Activated T-cell treated with anti-CD3 and anti-CD28 coated beads for 4 hours (primary cell): ENCODE measurements at places on chromosomes 1 and 21.
A peak's percentile ranks its signal among the peaks of the same experiment; 100 is the strongest.

DNA sequence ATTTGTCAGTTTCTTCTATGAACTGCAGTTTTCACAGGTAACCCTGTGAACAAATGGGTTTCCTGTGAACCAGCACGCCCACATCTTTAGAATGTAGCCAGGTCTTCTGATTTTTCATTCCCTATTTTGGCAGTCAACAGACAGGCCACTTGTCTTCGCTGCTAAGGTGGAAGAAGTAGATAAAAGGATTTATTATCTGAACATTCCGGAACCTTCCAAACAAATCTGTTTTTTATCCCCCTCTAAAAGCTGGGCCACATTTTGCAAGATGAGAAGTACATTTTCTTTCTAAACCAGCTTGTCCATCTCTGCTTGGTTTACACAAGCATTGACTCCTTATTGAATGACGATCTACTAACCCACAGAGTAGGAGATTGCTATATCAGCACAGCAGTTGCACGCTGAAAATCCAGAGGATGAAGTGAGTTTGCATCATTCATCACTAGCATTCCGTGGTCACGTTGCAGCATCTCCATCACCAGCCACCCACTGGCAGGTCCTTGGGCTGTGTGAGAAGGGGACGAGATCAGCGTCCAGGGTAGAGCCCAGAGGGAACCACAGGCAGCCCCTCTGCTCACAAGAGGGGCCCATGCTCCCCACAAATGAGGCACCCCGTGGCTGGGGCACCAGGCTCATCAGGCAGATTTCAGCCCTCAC, 83.5 kb downstream of the TOMM20 start:
- DNase-seq = no peak

GRCh38 chr1:66599899-66600737, 66.2 kb downstream of the SGIP1 start:
- no peak for DNase-seq

GRCh38 chr1:65167586-65168242, 19.7 kb downstream of the AK4 start:
- no peak for DNase-seq

- no peak for DNase-seq
Observed at GRCh38 chr1:182035097-182035770, 26.3 kb downstream of the ZNF648 start.

GRCh38 chr1:226972931-226973330, 32.8 kb downstream of the COQ8A start:
- no peak for DNase-seq

GRCh38 chr1:45822644-45823043, 19.2 kb downstream of the MAST2 start:
- DNase-seq = no peak

DNA sequence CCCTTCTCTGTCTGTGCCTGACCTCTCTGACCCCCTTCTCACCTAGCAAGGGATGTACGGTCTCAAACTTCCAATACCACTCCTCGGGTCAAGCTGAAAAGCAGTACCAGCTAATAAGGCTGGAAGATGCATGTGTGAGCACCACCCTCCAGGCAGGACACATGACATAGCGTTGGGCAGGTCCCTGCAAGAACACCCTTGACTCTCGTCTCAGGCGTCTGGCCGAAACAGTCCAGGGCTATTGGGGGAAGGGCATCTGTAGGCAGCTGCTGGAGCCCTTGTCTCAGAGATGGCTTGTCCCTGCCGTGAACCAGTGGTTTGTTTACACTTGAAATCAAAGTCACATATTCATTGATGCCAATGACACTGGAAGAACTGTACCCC, 56.5 kb downstream of the CD46 start:
- DNase-seq = no peak

DNA sequence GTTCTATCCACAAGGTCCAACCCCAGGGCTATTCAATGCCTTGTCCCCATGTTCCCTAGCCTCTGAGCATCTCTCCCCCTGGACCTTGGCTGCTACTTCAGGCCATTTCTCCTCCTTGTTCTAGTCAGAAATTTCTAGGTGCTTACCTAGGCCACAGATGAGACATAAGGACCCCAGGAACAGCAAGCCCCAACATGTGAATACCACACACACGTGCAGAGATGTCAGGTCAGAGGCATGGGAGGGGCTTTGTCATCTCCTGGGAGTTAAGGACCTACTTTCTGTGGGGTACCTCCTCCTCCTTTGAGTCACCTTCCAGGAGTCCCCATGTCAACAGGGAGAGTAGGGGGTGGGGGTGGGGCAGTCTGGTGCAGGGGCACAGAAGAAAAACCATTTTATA, 7.1 kb upstream of the RGS16 start:
- DNase-seq = no peak

DNA sequence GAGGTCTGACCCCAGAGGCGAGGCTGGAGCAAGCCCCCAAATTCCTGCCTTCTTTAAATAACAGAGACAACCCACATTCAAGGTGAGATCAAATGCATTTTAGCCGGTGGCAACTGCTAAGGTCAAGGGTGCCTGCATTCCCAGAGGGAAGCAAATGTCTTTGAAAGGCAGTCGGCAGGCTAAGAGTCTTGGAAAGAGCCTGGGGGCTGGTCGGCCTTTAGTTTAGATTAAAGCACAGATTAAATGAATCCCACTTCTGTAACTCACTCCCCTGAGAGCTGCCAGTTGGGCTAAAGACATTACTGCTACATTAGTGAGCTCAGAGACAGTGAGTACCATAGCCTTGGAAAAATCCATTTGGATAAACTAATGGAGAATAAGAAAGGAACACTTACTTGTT, 59.2 kb downstream of the HTR6 start:
- no peak for DNase-seq

- DNase-seq = no peak
Observed at GRCh38 chr1:118918230-118918939, 69.8 kb downstream of the TBX15 start.

GRCh38 chr21:46051379-46051770, 46.5 kb upstream of the COL6A2 start:
- DNase-seq = no peak

- DNase-seq = no peak
Observed at GRCh38 chr1:86436041-86436440, 12.1 kb downstream of the CLCA2 start.

GRCh38 chr1:31643976-31644559, 608 bp downstream of the PEF1 start:
- DNase-seq = no peak

DNA sequence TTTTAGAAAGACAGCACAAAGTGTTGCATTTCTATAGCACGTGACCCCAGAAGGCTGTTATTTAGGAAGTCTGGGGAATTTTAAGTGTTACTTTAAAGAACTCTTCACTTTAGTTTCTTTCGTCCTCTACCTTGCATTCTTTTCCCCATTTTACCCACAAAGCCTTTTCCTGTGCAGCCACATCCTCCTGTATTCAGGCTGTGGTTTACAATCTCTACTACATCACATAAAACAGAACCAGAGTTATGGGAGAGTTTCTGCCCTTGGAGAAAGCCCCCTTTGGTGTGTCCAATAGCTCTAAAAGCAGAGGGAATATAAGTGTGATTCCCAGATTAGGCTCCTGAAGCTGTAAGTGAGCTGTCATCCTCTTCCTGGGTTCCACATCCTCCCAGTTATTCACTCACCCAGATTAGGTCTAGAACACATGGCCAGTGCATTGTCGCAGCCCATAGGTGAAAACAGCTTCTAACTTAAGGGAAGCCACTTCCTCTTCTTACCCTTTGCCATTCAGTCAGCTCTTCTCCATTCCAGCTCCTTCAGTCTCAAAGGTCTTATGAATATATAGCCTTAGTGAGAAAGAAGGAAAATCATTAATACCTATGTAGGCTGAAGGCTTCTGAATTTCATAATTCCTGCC, 171.1 kb downstream of the PIGK start:
- DNase-seq = no peak

- DNase-seq = no peak
Observed at GRCh38 chr1:225678545-225678944, 25.6 kb upstream of the ENAH start.

DNA sequence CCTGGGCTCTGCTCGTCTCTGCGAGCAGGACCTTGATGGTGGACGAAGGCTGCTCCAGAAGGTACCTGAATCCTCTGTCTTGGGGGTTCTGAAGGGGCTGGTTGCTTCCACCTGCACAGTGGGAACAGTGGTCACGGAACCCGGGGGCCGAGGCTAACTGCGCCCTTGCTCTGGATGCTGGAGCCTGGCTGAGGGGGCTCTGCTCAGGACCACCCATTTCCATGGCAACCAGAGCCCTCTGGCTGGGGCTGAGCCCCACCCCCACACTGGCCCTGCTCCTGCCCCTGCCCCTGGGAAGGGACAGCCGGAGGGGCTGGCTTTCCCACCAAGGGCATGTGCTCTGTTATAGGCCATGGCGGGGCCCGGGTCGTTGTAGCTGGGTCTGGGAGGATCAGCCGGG, 462.3 kb downstream of the PTPRU start:
- no peak for DNase-seq

- DNase-seq = no peak
Observed at GRCh38 chr1:175134500-175134899, 58.1 kb downstream of the KIAA0040 start.

DNA sequence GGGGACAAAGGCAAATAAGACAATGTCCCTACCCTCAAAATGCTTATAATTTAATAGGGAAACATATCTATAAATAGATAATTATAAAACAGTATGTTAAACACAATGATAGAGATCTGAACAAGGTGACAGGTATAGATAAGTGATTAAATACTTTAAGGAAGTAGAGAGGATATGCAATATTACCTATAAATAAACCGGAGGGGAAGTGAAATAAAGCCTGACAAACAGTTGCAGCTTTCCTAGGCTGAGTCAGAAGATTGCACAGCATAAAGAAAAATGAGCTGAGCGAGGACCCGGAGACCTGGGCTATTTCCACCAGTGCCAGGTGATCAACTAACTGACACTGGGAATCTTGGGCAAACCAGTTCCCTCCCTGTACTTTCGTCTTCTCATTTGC, 11.5 kb upstream of the PSRC1 start:
- no peak for DNase-seq

GRCh38 chr1:167146903-167147539, 53.1 kb downstream of the STYXL2 start:
- DNase-seq = no peak

- no peak for DNase-seq
Observed at GRCh38 chr21:31991356-31992331, 118.8 kb downstream of the HUNK start.

GRCh38 chr1:68495968-68496679, 758 bp downstream of the DEPDC1 start:
- no peak for DNase-seq

GRCh38 chr1:50750021-50750619, 209.9 kb downstream of the FAF1 start:
- no peak for DNase-seq

- no peak for DNase-seq
Observed at GRCh38 chr1:2356911-2357845, 34.2 kb downstream of the MORN1 start.

- no peak for DNase-seq
Observed at GRCh38 chr21:42760951-42761751, 107.7 kb downstream of the PDE9A start.

- DNase-seq = peak; percentile 19
Observed at GRCh38 chr1:19800076-19800804, 524 bp upstream of the TMCO4 start.

DNA sequence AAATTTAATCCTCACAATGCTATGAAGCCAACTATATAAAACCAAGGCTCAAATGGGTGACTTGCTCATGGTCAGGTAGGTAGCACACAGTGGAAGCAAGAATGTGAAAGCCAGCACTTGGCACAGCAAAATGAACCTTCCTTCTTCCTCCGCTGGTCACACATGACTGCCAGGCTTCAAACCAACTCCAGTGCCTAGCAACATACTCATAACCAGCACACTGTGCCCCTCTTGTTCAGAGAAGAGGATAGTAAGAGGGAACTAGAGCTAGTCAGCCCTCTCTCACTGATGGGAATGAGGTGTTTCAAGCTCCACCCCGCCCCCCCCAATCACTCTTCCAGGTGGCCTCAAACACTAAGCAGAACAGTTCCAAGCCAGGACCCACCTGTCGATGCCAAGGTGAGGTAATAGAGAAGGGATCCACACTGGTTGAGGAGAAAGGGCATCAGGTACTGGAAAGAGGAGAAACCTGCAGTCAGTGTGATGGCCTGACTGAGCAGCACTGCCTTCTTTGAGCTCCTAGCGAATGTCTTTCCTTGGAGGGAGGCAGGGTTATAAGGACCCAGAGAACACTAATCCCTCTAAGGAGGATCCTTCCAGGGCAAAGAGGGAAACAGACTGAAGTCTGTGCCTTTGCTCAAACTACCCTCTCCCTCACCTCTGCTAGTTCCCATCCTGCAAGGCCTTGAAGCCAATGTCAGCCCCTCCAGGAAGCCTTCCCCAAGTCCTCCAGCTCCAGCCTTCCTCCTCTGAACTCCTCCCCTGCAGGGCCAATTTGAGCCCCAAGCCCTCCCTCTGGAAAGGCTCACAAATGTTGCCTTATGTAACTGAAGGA, 1.2 kb downstream of the TMEM234 start:
- no peak for DNase-seq

GRCh38 chr1:29542548-29542947, 306.2 kb downstream of the PTPRU start:
- no peak for DNase-seq

DNA sequence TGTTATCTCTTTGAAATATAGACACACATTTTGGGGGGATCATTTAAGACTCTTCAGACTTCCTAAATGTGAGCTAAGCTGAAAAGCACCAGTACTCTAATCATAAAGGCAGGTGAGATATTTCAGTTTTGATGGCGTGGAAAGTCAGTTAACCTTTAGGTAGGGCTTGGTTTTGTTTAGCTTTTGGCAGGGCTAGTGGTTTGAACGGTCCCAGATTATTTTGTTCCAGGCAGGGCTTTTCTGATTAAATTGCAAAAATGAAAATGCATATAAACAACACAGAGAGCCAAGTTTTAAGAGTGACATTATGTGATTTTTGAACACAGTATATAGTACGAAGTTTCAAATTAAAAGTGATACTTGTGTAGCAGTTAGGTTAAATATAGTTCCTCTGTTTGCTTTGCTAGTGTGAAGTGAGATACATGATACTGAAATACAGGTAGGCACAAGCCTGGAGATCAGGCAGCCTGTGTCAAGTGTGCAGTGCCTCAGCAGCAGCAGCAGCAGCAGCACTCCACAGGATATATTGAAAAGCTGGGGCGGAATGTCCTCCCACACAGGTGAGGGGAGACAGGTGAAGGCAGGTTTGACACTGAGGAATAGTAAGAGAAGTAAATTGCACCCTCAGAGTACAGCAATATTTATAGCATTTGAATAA, 47.4 kb downstream of the CAMTA1 start:
- DNase-seq = no peak

- no peak for DNase-seq
Observed at GRCh38 chr1:93842750-93843500, 36.1 kb downstream of the DNTTIP2 start.

GRCh38 chr1:30860320-30860652, 48.3 kb downstream of the SDC3 start:
- no peak for DNase-seq
